ENCODE measurements at places on chromosomes 13 and 19. TPM values are rescaled to one million over a fixed set of nuclear protein-coding genes. Genes with fewer than 3 reads are reported as not detected.

GRCh38 chr19:40322951-40323615 is 25.1 kb downstream of the C19orf47 start:
- no peak for DNase-seq

DNA sequence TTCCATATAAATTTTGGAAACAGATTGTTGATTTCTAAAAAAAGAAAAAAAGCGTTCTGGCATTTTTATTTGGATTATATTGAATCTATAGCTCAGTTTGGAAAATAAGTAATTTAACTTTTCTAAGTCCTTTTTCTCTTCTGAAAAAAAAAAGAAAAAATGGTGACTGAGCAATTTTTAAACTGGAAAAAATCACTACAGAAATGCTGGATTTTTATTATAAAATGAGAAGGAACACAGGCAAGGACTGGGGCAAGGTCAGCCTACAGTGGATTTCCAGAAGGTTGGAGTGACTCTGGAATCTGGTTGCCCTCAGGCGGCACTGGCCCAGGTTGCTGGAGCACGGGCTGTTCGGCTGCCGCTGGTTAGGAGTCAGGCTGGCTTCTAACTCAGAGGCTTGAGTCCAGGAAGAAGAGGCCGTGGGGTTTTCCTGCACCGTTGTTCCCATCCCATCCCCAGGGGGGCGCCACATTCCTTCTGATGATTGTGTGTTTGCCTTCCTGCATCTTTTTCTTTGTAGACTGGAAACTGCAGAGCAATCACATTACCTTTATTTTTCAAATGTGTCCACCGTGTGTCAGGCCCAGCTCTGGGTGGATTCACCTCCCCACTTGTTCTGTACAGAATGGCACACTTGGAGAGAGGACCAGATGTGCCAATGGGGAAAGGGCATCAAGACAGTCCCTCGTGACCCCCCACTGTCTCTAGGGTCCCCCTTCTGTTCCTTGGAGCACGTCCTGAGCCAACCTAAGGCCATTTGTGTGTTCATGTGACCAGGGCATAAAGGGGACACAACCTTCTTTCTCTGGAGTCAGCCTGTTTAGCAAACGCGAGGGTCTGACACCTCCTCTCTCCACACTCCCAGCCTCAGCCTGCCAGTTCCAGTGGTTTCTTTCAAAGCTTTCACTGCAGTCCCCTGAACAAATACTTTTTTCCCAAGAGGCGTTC is 44.5 kb upstream of the GTF3A start:
- DNase-seq, result no peak

GRCh38 chr19:33506498-33506897 is 15.1 kb downstream of the PEPD start:
- no peak for DNase-seq

GRCh38 chr19:7397687-7398086 is 49.0 kb downstream of the ARHGEF18 start:
- DNase-seq, result no peak

GRCh38 chr19:38308006-38308766 is 4.1 kb downstream of the C19orf33 start:
- DNase-seq, result no peak

A1BG gene
- 1.5 TPM for total RNA-seq

OR7C1 gene
- not detected for total RNA-seq

DIRAS1 gene
- 208 TPM for total RNA-seq
